ENCODE measurements at places on chromosomes 6 and 20.

DNA sequence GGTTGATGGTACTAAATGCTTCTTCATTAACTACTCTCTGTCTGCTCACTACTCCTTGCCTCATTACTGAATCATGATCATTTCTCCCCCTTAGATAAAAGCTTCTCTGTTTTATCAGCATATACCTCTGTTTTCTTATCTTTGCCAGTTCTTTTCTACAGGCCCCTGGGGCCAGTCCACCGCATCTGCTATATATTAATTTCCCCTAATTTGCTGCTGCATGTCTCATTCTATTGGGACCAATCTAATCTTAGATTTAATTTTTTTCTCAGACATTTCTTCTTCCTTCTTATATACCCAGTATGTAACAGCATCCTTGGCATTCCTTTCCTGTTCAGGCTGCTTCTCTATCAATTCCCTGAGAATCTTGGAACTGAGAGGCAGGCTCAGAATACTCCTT lies 51.2 kb downstream of the GRIK2 start:
- no peak for DNase-seq

DNA sequence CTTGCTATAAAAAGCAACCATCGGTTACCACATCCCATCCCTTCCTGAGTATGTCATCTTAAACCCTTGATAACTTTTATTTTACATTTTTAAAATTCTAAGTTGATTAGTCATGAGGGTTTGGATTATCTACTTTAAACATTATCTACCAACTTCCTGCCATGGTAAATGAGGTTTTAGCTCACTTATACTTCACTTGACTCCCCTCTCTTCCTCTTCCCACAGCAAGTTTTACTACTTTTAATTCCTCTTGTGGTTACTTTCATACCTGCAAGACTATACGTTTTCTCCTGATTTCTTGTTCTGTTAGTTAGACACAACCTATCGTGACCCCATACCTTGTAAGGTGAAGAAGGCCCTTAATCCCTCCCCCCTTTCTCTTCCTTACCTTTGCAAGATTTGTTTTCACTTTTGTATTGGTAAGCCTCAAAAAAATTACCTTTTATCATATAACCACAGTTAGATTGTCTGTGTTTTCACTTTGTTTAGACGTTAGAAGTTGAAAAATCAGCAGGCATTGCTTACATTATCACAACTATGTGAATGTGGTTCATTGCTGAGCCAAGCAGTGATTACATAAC lies 60.1 kb upstream of the OGFRL1 start:
- peak; percentile 88 for DNase-seq

- DNase-seq, result peak; percentile 88
Observed at GRCh38 chr6:84645563-84646266, 118.7 kb downstream of the TBX18 start.

- DNase-seq, result no peak
Observed at GRCh38 chr6:91802431-91802830, 1215.6 kb upstream of the MAP3K7 start.

DNA sequence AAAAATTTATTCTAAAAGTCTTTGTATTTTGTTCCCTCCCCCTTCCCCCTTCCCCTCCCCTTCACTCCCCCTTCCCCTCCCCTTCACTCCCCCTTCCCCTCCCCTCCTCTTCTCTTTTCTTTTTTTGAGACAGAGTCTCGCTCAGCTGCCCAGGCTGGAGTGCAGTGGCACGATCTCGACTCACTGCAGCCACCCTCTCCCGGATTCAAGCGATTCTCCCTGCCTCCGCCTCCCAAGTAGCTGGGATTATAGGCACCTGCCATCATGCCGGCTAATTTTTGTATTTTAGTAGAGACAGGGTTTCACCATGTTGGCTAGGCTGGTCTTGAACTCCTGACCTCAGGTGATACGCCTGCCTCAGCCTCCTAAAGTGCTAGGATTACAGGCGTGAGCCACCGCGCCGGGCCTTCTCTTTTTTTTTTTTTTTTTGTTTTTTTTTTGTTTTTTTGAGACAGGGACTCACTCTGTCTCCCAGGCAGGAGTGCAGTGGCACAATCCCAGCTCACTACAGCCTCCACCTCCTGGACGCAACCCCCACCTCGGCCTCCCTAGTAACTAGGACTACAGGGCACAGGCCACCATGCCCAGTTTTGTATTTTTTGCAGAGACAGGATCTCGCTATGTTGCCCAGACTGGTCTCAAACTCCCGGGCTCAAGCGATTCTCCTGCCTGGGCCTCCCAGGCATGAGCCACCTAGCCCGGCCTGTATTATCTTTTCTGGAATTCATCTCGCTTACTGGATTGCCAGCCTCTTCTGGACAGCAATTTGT lies 1.1 kb upstream of the AFG1L start:
- no peak for DNase-seq

- DNase-seq, result no peak
Observed at GRCh38 chr6:44201200-44201599, 15.5 kb upstream of the MYMX start.

GRCh38 chr20:43238833-43239232 lies 49.1 kb upstream of the PTPRT start:
- DNase-seq, result peak; percentile 16

DNA sequence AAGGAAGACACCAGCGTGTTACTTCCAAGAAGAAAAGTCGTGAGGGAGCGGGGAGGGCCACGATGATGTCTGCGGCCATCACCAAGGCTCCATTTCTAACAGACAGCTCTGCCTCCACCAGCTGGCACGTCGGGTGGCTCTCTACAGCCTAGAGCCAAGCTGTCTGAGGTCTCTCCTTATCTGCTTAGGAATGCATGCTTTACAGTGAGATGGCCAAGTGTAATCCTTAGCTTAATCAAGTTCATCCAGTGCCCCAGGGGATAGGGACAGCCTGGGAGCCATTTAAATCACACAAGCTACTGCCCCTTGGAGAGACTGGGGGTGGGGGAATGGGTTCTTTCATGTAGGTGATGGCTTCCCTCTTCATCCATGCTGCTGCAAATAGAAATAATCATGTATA lies 213.8 kb upstream of the CST7 start:
- DNase-seq, result no peak

Measured in ELR (cell line).